ENCODE measurements at places on chromosomes 2 and 18. TPM values are rescaled to one million over a fixed set of nuclear protein-coding genes. Genes with fewer than 3 reads are reported as not detected.

- no peaks in the 10 kb centered on the region for H3K36me3 ChIP-seq
- no peak overlapping the region for H3K4me3 ChIP-seq
Measured at GRCh38 chr18:44536619-44537018, 144.1 kb upstream of the SETBP1 start.

GRCh38 chr2:231987124-231987727, 25.7 kb downstream of the DIS3L2 start:
- H3K36me3 ChIP-seq: no peaks in the 10 kb centered on the region
- no peak for DNase-seq
- no peak overlapping the region for H3K4me3 ChIP-seq
- peaks cover 8% of the 10 kb centered on the region for H3K4me1 ChIP-seq
- no peak overlapping the region for H3K27ac ChIP-seq

The CHRNA1 gene
- total RNA-seq: 11.3 TPM

DNA sequence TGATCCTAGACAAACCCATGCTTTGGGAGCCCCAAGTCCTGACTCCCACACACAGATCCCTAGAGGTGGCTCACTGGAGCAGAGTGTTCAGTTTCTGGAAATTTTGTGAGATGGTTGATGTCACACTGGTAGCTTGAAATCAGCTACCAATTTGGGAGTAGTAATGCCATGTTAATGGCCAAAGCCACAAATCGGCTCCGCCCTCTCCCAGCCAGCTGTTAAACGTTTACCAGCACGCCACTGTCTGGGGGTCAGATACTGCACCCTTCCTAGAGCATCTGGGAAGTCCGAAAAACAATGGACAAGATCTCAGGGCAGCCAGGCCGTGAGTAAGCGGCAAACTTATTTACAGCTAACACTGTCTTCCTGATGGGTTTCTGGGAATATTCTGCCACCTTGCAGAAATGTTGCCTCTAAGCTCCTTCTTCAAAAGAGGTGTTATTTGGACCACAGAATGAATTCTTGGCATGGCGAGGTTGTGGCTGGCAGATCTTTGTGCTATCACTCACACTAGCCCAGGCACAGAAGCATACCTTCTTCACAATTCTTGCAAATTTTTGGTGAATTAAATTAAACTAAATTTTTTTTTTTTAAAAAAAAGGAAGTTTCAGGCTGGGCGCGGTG, 60.2 kb upstream of the FZD7 start:
- H3K4me3 ChIP-seq: no peak overlapping the region
- no peak overlapping the region for H3K27ac ChIP-seq
- H3K36me3 ChIP-seq: no peaks in the 10 kb centered on the region
- H3K27me3 ChIP-seq: no peaks in the 10 kb centered on the region

- no peak overlapping the region for H3K4me3 ChIP-seq
- H3K4me1 ChIP-seq: no peaks in the 10 kb centered on the region
- H3K27me3 ChIP-seq: no peaks in the 10 kb centered on the region
- no peak for DNase-seq
- H3K36me3 ChIP-seq: no peaks in the 10 kb centered on the region
Measured at GRCh38 chr2:160114020-160114419, 51.6 kb upstream of the PLA2R1 start.

The GATA6 gene
- total RNA-seq: 14.6 TPM

The MYL1 gene
- not detected for total RNA-seq

The BMP10 gene
- total RNA-seq: not detected

- no peak overlapping the region for H3K27ac ChIP-seq
- no peaks in the 10 kb centered on the region for H3K4me1 ChIP-seq
- H3K4me3 ChIP-seq: no peak overlapping the region
- no peaks in the 10 kb centered on the region for H3K36me3 ChIP-seq
- H3K27me3 ChIP-seq: peaks cover 3% of the 10 kb centered on the region
- DNase-seq: no peak
Measured at GRCh38 chr2:25187729-25188350, 19.5 kb upstream of the POMC start.

DNA sequence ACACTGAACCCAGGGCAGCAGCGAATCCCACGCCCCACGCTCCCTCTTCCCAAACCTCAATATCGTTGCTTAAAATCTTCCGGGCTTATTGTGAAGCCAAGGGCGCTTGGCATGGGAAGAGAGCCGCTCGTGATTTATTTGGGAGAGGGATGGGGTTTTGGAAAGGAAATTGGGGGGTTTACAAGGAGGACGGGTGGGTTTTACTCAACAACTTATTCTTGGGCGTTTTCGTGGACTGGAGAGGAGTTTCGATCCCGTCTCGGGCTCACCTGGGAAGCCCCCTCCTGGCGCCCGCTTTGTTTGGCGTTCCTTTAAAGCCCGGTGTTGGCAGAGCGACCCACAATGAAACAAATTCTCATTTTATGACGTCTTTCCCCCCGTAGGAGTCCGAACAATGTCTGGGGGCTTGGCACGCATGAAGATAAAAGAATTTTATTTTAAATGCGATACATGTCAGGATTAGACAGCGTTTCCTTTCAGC, 135.3 kb downstream of the INSIG2 start:
- no peak for DNase-seq
- H3K4me3 ChIP-seq: no peak overlapping the region
- no peaks in the 10 kb centered on the region for H3K36me3 ChIP-seq
- H3K27ac ChIP-seq: no peak overlapping the region
- H3K27me3 ChIP-seq: peaks cover 65% of the 10 kb centered on the region

The TBR1 gene
- 0.09 TPM for total RNA-seq

- no peaks in the 10 kb centered on the region for H3K27me3 ChIP-seq
- H3K36me3 ChIP-seq: peaks cover 3% of the 10 kb centered on the region
- DNase-seq: no peak
- H3K4me3 ChIP-seq: no peak overlapping the region
- H3K4me1 ChIP-seq: no peaks in the 10 kb centered on the region
- H3K27ac ChIP-seq: no peak overlapping the region
Measured at GRCh38 chr18:79902640-79903039, 48.8 kb downstream of the SLC66A2 start.

DNA sequence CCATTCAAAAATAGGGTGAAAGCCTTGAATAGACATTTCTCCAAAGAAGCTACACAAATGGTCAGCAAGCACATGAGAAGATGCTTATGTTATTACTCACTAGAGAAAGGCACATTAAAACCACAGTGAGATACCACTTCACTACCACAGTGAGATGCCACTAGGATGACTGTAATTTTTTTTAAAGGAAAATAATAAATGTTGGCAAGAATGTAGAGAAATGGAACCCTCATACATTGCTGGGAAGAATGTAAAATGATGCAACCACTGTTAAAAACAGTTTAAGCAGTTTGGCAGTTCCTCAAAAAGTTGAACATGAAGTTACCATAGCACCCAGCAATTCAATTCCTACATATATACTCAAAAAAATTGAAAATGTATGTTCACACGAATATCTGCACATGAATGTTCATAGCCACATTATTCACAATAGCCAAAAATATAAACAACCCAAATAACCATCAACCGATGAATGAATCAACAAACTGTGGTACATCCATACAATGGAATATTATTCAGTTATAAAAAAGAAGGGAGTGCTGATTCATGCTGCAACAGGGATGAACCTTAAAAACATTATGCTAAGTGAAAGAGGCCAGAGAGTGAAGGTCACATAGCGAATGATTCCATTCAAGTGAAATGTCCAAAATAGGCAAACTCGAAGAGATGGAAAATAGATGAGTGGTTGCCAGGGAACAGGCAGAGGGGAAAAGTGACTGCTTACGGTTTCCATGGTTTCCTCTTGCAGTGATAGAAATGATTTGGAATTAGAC, 156.2 kb upstream of the NDUFV2 start:
- peaks cover under 1% of the 10 kb centered on the region for H3K27me3 ChIP-seq
- H3K4me1 ChIP-seq: peaks cover 4% of the 10 kb centered on the region
- no peak overlapping the region for H3K27ac ChIP-seq

GRCh38 chr2:65121-65520, 18.8 kb upstream of the FAM110C start:
- H3K36me3 ChIP-seq: no peaks in the 10 kb centered on the region
- H3K4me1 ChIP-seq: no peaks in the 10 kb centered on the region
- H3K4me3 ChIP-seq: no peak overlapping the region

- H3K27me3 ChIP-seq: no peaks in the 10 kb centered on the region
- H3K4me1 ChIP-seq: peaks cover 6% of the 10 kb centered on the region
- no peak overlapping the region for H3K27ac ChIP-seq
- DNase-seq: no peak
Measured at GRCh38 chr2:119683713-119684443, 4.9 kb downstream of the TMEM177 start.

The PLB1 gene
- 0.80 TPM for total RNA-seq

DNA sequence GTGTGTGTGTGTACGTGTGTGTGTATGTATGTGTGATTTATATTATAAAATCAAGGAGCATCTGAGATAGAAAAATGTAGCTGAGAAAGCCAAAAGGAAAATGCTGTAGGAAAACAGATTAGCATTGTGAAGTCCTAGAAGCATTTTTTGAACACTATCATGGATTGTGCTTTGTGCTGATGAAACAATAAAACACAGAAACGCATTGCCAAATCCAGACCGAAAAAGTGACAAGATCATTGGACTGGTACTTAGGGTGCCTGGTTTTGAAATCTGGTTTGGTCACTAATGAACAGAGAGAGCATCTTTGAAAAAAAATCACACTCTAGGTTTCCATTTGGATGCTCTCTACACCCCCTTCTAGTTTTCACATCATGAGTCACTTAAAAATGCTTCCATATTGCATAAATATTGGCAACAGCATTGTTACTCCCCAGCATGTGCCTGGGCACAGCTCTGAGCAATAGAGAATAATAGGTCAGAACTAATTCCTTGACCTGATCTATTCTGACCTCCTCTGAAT, 214.6 kb upstream of the LRRTM1 start:
- no peaks in the 10 kb centered on the region for H3K4me1 ChIP-seq
- DNase-seq: no peak
- H3K27me3 ChIP-seq: no peaks in the 10 kb centered on the region
- H3K36me3 ChIP-seq: no peaks in the 10 kb centered on the region

GRCh38 chr18:35515460-35516130, 17.8 kb upstream of the INO80C start:
- no peak for DNase-seq
- H3K27ac ChIP-seq: no peak overlapping the region
- H3K27me3 ChIP-seq: no peaks in the 10 kb centered on the region
- no peaks in the 10 kb centered on the region for H3K36me3 ChIP-seq

DNA sequence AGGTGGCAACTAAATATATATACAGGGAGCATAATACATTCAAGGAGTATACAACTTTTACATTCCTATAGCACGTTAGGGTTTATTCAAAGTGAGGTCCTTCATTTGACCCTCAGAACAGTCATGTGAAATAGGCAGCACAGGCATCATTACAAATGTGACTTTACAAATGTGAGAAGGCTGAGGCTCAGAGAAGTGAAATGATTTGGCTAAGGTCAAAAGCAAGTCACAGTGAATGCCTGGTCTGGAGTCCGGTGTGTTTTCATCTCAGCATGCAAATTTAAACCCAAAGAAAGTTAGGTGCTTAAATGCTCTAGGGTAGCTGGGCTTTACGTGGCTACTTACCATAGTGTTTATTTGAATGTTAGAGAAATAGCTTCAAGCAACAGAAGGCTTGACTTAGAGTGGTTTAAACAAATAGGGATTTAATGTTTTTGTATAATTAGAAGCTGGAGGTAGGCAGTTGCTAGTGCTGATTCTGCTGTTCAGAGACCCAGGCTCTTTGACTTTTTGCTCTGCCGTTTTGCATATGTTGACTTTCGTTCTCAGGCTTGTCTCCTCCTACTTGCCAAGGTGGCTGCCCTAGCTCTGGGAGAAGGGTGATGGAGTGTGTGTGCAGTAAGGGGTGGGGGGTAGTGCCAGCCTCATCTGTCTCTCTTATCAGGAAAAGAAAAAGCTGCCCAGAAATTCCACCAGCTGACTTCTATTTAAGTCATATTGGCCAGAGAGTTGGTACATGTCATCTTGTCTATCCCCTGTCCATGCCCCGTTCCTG, 89.2 kb downstream of the PLCL1 start:
- H3K36me3 ChIP-seq: no peaks in the 10 kb centered on the region
- no peak for DNase-seq
- H3K4me3 ChIP-seq: no peak overlapping the region
- no peak overlapping the region for H3K27ac ChIP-seq

GRCh38 chr2:75810611-75811330, 100.1 kb upstream of the GCFC2 start:
- no peak overlapping the region for H3K4me3 ChIP-seq
- DNase-seq: no peak

GRCh38 chr18:77093067-77093430, 39.5 kb downstream of the MBP start:
- no peak overlapping the region for H3K27ac ChIP-seq
- H3K4me3 ChIP-seq: no peak overlapping the region
- H3K4me1 ChIP-seq: no peaks in the 10 kb centered on the region
- no peaks in the 10 kb centered on the region for H3K36me3 ChIP-seq
- no peaks in the 10 kb centered on the region for H3K27me3 ChIP-seq
